GDM1 (cell line): ENCODE measurements at places on chromosomes 7 and 10.

DNA sequence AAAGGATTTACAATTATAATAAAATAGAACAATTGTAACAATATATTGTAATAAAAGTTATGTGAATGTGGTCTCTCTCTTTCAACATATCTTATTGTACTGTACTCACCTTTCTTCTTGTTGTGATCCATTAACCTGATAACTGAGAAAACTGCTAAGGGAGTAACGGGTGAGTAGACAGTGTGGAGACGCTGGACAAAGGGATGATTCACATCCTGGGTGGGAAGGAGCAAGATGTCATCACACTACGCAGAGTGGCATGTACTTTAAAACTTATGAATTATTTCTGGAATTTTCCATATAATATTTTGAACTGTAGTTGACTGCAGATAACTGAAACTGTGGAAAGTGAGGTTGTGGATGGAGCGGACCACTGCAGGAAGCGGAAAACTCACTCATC, 91.2 kb upstream of the PLPP4 start:
- no peak for DNase-seq

- DNase-seq, result peak; percentile 77
Measured at GRCh38 chr10:16904639-16905061, 87.4 kb upstream of the RSU1 start.

DNA sequence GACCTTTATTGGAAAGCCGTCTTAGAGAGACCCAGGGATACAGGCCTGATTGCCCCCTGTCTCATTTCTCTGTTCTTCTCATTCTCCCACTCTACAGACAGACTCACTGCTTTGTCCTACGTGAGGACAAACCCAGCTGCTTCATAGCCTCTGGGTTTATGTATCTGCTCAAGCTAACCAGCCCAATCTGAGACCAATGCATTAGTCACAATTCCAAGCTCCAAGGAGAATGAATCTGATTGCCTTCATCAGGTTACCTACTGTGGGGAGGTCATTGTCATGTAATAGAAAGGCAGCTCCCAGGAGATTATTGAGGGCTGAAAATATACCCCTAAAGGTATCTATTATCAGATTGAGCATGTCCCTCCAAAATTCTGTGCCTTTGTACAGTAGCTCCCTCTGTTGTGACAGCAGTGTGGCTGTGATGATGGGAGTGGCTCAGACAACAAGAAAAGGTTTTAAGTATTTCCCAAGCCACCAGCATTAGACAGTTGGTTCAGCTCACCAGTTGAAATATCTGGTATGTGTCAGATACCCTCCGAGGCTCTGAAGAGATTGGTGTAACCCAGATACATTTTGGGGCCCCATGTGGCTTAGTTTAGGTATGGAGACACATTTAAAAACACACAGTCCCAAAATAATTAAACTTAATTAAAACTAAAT, 123.1 kb upstream of the EEPD1 start:
- no peak for DNase-seq

GRCh38 chr7:149184274-149184673, 11.1 kb upstream of the ZNF282 start:
- DNase-seq, result no peak

- DNase-seq, result peak; percentile 10
Measured at GRCh38 chr10:88091490-88092061, 228.2 kb downstream of the PTEN start.

GRCh38 chr10:3924344-3924743, 139.3 kb upstream of the KLF6 start:
- DNase-seq, result no peak

GRCh38 chr7:127337581-127337980, 54.9 kb downstream of the ZNF800 start:
- no peak for DNase-seq

DNA sequence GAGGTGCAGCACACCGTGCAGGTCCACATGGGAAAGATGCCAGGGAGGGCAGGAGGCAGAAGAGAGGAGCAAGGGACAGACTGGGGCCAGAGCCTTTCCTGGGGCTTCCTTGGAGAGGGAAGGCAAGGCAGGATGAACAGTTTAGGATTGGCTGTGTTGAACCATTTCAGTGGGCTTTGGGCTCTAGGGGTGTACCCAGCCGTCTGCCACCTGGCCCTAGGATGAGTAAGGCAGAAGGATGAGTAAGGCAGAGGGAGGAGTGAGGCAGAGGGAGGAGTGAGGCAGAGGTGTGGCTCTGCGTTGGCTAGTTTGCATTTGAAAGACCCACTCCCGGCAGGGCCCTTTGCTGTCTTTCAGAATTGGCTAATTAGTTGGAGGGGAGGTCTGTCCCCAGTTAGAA, 31.5 kb upstream of the PRF1 start:
- DNase-seq, result no peak

- no peak for DNase-seq
Measured at GRCh38 chr10:47326927-47327330, 4.7 kb downstream of the GDF2 start.

DNA sequence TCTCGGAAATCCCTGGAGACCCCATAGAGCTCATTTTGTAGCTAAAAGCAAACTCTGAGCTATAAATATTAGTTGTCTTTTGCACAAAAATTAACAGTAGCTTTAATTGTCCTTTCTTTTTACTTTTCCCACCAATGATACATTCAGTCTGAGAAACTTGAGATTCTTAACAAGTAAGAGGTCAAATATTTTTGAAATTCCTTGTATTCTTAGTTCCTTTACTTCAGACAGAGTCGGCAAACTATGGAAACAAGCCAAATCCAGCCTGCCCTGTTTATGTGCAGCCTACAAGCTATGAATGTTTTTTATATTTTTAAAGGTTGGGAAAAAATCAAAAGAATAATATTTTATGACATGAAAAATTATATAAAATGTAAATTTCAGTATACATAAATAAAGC, 146.6 kb downstream of the CTNNA3 start:
- no peak for DNase-seq

GRCh38 chr7:11244149-11244548, 270.5 kb downstream of the PHF14 start:
- DNase-seq, result no peak

DNA sequence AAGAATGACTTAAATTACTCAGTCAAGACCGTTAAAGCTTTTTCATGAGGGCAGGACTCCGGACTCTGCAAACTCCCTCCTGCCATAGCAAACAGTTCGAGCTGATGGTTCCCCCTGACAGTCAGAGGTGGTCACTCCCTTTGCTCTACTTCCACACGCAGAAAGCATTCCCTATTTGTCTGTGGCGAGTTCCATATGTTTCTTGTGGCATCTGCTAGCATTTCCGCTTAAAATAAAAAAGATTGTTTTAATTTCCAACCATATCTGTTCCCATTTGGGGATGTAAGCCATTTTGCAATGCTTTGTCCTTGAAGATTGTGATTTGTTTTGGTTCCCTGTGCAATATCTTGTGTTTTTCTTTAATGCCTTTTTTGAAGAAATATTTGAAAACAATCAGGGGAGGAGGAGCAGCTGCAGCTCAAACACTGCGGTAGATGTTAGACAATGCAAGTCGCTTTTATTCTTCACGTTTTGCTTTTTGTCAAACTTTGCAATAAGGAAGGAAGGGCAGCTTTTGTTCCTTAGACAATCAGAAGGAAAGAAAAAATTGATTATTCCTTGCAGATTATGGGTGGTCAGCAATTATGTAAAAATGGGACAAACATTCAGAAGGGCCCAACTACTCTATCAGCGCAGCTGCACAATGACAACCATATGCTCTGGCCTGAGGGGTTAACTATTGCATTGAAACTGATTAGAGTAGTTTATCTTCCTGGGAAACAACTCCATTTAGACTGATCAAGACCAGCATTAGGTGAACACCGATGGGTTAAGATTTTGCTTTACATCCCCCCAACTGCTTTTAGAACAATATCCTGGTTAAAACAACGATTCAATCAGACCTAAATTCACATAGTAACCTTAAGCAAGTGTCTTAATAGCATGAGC, 425.8 kb upstream of the NRP1 start:
- no peak for DNase-seq

- no peak for DNase-seq
Measured at GRCh38 chr10:79082631-79083596, 14.1 kb downstream of the ZMIZ1 start.

DNA sequence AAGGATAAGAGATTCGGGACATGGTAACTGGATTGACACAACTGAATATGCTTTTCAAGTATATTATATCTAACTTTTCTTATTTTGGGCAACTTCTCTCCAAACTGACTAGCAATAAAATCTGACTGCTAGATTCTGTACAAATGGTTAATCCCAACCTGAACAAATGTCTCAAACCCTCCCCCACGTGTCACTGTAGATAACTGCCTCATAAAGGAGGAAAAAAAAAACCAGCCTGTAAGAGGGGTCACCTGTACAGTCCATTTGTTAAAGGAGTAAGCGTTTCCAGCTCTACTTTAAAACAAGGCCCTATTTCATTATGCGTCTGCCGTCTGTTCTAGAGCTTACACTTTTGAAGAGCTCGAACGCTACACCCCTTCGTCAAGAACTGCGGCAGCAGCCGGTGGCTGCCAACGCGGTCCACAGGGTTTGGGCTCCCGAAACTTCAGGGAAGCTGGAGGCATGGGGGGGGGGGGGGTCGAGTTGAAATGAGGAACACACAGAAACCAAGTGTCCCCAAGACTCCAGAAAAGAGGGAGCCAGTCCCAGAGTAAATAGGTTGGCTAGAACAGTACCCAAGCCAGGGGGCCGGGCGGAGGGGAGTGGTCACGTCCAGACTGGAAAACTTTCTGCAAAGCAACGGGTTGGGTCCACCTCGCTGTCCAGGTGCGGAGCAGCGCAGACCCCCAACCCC, 492 bp downstream of the COG5 start:
- DNase-seq, result no peak

DNA sequence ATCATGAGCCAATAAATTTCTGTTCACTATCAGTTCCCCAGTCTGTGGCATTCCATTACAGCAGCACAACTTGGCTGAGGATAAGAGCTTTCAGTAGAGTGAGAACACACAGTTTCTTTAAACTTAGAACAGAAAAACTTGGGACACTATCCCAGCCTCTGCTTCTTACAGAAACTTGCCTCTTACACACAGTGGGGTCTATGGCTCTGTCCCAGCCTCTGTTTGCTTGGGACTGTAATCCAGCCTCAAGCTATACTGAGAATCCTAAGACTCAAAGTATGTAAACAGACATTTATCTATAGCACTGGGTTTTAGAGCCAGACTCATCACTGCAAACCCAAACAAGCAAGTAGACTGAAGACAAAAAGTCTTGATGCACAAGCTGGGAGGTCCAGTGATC, 355.8 kb upstream of the VSTM2A start:
- DNase-seq, result no peak

DNA sequence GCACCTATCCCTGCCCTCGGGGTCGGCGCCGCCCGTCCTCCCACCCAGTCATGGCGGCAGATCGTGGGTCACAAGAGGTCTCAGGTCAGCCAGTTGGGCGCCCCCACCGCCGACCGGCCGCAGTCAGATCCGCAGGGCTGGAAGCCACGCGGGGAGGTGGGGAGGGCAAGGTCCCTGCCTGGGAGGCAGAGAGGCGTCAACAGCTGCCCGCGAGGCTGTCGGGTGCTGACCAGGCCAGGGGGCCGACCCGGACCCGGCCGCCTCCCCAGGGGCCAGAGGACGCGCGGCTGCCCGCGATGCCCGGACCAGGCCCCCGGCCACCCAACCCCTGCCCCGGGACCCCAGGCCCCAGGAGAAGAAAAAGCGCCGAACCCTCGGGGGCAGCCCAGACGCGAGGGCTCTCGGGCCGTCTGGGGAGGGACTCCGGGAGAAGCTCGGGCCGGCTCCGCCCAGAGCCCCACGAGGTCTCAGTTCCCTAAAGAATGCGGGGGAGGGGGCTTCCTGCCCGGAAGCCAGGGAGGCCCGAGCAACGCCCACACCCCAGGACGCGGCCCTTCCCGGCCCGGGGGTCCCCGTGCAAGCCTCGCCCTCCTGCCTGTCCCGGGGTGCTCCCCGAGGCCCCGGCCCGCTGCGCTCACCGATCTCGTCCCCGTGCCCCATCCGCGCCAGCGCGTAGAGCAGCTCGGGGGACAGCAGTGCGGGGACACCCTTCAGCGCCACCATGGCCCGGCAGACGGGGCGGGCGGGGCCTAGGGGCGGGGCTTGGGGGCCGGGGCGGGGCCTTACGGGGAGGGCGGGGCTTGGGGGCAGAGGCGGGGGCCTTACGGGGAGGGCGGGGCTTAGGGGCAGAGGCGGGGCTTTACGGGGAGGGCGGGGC, at the start of gene FUOM:
Gene FUOM, minus strand, starts transcription at position 735 of the 877 bp plus-strand sequence. Its CDS starts 12 bp downstream, at position 723.
- peak; percentile 71 for DNase-seq

DNA sequence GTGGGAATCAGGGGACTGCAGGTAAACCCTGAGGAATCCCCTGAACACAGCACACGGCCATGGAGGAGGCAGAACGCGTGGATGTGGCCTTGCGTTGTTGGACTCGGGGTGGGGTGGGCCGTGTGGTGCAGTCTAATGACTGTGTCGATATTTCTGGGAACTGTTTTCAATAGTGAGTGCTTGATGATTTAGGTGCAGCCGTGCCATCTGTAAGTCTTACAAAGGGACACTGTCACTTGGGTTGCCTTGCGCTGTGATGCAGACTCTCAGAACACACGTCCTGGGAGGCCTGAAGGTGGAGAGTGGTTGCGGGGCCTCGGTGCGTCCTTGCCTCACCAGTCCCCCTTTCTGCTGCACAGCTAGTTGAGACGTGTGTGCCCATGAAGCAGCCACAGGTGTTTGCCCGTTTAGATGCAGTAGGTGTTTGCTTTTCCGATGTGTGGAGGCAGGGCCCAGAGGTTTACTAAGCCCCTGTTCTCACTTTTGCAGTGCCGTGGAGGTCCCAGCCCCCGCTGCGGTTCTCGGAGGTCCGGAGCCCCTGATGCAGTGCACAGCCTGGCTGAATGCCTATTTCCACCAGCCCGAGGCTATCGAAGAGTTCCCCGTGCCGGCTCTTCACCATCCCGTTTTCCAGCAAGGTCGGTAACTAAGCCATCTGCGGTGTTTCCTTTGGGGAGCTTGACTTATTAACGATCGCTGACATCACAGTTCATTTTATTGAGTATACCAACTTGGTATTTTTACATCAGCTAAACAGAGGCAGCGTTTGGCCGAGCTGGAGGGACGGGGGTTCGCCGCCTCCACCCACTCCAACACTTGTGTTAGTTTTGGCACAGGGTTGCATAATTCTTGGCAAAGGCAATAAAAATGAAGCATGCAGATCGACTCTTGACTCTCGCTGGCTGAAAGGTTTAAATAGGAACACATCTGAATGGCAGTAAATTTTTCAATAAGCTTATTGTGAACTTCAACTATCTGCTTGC, 240.7 kb downstream of the MGMT start:
- DNase-seq, result no peak

- DNase-seq, result no peak
Measured at GRCh38 chr10:103853428-103854264, 1.7 kb downstream of the SH3PXD2A start.

DNA sequence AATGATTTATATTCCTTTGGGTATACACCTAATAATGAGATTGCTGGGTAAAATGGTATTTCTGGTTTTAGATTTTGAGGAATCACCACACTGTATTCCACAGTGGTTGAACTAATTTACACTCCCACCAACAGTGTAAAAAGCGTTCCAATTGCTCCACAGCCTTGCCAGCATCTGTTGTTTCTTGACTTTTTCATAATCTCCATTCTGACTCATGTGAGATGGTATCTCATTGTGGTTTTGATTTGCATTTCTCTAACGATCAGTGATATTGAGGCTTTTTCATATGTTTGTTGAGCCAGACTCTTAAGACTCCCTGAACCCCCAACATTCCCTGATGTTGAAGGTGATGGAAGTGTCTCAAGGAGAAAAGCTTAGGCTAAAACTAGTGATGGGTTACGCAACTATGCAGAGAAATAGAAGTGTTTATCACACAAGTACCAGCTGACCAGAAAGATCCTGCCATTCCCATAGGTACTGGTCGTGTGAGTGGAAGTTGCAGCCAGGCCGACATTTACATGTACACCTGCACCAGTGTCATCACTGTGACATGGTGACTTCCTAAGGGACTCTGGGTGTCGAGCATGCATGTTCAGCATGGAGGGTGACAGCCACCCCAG, 711.2 kb upstream of the NRP1 start:
- no peak for DNase-seq
